ENCODE measurements at places on chromosomes 6 and 20. TPM values are rescaled to one million over a fixed set of nuclear protein-coding genes. Genes with fewer than 3 reads are reported as not detected.

GRCh38 chr6:36964349-36964748 lies 9.8 kb downstream of the PI16 start:
- DNase-seq, result no peak

DNA sequence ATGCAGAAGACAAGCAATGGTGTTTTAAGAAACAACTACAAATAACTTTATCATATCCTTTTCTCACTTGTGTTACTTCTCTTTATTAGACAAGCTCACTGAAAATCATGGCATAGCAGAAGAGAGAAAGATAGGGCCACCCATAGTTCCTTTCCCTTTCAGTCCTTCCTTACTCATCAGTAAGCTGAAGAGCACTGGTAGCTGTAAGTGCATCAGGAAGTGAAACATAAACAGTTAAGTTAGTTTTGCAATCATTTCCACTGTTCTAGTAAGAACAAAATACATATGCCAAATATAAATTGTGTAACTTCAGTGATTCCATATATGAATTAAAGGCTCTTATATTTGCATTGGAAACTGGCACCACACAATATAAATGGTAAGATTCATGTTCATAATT lies 220.1 kb downstream of the HACE1 start:
- DNase-seq, result no peak

GRCh38 chr6:138253731-138254130 lies 35.4 kb upstream of the PBOV1 start:
- no peak for DNase-seq

DNA sequence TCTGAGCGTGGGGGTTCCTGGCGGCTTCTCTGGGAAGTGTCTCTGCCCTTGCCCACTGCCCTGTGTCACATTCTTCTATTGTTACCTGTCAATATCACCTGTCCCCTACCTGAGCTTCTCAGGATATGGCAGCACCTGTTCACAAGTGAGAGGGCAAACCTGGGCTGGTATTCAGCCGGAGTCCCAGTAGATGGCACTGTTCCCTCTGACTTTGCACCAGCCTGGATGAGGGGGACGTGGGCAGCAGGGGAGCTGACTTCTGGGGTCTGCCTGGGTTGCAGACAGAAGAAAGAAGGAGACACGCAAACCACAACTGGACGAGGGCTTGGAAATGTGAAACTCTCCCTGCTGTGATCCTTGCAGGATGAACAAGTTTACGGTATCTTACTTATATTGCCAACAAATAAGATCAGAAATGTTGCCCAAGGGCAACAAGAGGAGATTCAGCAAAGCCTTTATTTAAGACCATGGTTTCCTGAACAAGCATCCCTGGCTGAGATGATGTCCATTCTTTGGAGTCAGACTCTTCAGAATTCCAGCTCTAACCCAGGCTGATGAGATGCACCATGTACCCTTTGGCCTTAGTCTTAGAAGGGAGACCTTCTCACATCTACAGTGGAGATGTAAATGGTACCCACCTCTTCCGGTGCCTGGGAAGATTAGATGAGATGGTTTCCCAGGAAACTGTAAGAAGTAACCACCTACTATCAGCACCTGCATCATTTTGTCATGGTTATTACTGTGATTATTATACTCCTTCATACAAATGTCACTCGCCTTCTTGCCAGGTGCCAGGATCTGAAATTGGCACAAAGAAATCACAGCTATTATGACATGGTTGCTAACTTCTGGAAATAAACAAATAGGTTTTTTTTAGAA lies 400.0 kb upstream of the CDH4 start:
- DNase-seq, result no peak

DNA sequence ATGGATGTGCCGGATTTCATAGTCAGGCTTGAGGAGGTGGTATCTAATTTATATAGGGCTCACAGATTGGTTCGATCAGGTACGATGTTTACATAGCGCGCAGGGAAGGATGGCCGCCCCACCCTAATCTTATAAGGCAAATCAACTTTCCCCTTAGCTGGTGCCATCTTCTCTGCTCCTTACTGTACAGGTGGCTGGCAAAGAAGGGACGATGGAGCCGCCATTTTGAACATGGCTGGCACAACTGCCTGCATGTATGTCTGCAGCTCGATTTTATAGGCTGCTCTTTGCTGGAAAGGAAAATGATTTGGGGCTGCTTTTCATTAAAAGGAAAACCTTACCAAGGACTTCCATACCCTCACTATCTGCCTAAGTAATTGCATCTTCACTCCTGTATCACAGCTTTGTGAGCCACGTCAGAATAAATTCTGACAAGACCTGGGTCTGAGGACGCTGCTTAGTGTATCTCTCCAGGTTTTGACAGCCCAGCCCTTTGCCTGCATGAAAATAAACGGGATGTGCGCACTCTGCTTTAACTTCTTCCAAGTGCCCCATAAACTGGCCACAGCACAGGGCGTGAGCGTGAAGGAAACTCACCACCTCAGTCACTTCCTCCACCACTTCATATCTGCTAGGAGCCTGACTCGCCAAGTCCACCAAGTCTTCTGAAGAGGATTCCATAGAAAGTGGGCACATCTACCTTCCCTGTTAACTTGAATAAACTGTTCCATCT lies 109.4 kb upstream of the ARMC2 start:
- DNase-seq, result no peak

- no peak for DNase-seq
Observed at GRCh38 chr6:98230250-98230649, 604.1 kb upstream of the POU3F2 start.

DNA sequence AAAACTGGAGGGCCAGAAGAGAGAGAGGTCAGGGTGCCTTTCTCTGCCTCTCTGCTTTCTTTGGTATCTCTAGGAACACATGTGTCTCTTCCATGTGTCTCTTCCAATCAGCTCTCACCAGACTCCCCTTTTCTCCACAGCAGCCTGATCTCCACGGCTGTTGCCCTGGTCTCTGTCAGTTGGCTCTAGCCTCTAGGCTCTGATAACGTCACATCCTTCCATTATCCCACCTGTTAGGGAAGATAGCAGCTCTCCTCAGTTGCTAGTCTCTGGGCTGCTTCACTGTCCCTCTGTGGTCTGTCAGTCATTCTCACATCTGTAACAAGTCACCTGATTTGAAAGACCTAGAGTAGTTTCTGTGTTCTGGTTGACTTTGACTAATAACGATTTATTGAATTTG lies 80.2 kb downstream of the PLCB4 start:
- DNase-seq, result no peak

- no peak for DNase-seq
Observed at GRCh38 chr6:29745386-29745785, 22.2 kb downstream of the HLA-F start.

- DNase-seq, result no peak
Observed at GRCh38 chr6:9112544-9112943, 677.2 kb upstream of the SLC35B3 start.

DNA sequence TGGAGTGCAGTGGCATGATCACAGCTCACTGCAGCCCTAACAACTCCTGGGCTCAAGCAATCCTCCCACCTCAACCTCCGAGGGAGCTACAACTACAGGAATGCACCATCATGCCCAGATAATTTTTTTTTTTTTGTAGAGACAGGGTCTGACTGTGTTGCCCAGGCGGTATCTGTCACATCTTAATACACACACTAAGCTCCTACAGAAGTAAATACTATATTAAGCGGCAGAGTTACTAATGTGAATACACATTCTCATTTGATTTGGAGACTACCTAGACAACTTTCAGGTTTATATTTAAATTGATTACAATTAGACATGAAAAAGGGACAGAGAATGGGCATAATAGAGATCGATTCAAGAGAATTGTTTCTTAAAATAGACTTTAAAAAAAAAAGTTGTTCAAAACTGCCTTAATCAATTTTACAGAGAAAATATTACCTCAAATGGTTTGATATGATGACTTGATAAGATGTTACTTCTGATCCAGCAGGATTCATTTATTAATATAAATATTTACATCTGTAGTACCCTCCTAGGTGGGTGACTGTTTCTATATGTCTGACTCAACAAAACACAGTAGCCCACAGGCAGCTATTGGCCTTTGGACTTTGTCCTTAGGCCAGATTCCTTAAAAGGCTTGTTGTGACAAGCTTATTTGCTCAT lies 7.1 kb upstream of the LOC128125822 start:
- no peak for DNase-seq

DNA sequence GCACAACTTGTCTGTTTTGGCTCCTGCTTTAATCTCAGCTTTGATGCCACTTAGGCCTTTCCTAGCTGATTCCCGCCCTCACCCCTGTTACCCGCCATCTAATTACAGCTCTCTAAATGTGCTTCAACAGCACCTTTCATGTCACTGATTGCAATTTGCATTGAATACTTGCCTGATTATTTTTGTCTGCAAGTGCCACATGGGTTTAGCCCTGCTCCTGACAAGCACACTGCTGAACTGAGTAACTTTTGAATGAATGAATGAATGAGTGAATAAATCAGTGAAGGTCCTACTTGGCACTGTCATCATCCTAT lies 591 bp upstream of the DCBLD1 start:
- no peak for DNase-seq

GRCh38 chr6:57072108-57072507 lies 17.9 kb upstream of the ZNF451 start:
- DNase-seq, result no peak

GRCh38 chr20:13101276-13101675 lies 92.5 kb downstream of the SPTLC3 start:
- no peak for DNase-seq

DNA sequence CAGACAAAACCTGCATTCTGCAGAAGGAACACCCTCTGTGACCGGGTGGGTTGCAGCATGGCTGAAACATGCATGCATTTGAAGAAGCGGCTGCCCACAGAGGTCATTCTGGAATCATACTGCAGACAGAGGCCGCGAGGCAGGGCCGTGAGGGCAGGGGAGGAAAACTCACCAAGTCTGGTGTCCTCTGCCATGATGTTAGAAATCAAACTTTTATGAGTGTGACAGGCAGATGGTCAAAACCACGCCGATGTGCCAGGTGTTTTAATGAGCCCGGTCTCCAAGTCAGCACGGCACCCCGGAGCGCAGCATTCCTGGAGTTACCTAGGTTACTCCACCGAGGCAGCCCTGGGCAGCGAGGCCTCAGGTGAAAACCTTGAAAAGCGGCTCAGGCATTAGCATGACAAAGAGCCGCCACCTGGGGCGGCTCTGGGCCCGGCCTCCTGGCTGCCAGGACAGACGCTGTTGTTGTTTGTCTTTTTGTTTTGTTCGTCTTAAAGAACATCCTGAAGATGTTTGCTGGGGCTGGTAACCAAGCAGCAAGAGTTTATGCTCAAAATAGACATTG lies 255.6 kb downstream of the ERMARD start:
- no peak for DNase-seq

DNA sequence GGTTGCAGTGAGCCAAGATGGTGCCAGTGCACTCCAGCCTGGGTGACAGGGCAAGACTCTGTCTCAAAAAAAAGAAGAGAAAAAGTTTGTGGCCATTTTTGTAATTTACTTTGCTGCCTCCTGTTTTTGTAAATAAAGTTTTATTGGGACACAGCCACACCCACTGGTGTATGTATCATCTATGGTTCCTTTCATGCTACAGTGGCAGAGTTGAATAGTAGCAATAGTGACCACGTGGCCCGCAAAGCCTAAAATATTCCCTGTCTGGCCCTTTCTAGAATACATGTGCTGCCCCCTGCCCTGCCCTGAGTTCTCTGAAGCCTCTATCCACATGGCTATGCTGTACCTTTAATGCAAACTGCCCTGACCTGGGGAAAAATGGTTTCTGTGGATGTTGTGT lies 75.3 kb upstream of the ZNF133 start:
- no peak for DNase-seq

DNA sequence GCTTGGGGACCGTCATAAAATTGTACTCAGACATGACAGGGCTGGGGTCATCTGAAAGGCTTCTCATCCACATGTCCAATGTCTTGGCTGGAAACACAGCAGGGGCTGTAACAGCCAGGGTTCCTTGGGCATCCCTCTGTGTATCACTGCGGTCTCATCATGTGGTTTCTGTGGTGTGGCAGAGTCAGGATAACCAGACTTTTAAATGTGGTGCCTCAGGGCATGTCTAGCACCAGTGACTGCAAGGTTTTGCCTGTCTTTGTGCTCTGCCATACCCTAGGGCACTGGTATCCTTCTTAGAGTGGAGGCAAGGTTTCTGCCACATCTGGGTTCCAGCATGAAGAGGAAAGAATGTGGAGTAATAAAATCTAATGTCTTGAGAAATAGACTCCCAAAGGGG lies 124.2 kb downstream of the PLEKHG1 start:
- no peak for DNase-seq

DNA sequence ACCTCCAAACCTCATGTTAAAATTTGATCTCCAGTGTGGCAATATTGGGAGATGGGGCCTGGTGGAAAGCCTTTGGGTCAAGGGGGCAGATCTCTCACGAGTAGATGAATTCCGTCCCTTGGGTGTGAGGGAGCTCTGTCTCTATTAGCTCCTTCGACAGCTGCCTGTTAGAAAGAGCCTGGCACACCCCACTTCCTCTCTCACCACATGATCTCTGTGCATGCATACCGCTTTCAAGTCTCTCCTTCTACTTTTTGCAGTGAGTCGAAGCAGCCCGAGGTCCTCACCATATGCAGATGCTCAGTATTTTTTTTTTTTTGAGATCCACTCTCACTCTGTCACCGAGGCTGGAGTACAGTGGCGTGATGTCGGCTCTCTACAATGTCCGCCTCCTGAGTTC lies 176.9 kb downstream of the SYNDIG1 start:
- no peak for DNase-seq

GRCh38 chr6:114176726-114177125 lies 166.1 kb downstream of the HS3ST5 start:
- DNase-seq, result no peak

DNA sequence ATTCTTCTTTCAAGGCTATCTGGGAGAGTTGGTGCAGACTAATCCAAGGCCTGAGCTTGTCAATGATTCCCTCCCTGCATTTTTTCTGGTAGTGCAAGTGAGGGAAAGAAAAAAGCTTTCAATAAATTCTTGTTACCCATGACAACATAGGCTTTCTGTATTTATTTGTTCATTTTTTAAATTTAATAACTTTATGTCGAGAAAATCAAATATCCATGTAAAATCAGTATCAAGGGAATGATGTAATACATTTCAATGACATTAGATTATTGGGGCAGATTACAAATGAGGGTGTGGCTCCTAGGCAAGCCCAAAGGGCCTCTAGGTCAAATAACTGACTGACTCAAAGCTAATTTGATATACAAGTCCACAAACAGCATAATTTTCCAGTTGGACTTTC lies 104.0 kb downstream of the GJA1 start:
- DNase-seq, result no peak

GRCh38 chr6:44667668-44668390 lies 280.3 kb downstream of the CDC5L start:
- no peak for DNase-seq

- no peak for DNase-seq
Observed at GRCh38 chr20:22582386-22582963, 1.9 kb downstream of the FOXA2 start.

The ANGPT4 gene
- 0.38 TPM for total RNA-seq

The WFDC5 gene
- 32.1 TPM for total RNA-seq

The RFX6 gene
- total RNA-seq, result not detected

The AVP gene
- total RNA-seq, result not detected

The NKAIN2 gene
- not detected for total RNA-seq

The GLP1R gene
- total RNA-seq, result not detected

The TBX18 gene
- total RNA-seq, result 0.35 TPM

The DNAH8 gene
- total RNA-seq, result under 0.01 TPM

The NNAT gene
- total RNA-seq, result 0.76 TPM

The ADA gene
- 22.6 TPM for total RNA-seq

The GTF3C6 gene
- total RNA-seq, result 32.2 TPM

The CCN6 gene
- total RNA-seq, result 0.38 TPM

The ZBTB9 gene
- total RNA-seq, result 3.5 TPM

The L3MBTL1 gene
- 3.5 TPM for total RNA-seq

The NKX2-2 gene
- total RNA-seq, result not detected

Data from esophagus squamous epithelium (tissue), 5 donors.